ENCODE measurements at places on chromosomes 7 and 10.

- H3K4me3 ChIP-seq = no peak overlapping the region
- no peak for ATAC-seq
- H3K36me3 ChIP-seq = no peaks in the 10 kb centered on the region
- H3K27me3 ChIP-seq = peaks cover 7% of the 10 kb centered on the region
- no peaks in the 10 kb centered on the region for H3K4me1 ChIP-seq
These were observed 52.0 kb upstream of the ST8SIA6 start for GRCh38 chr10:17506390-17506789.

DNA sequence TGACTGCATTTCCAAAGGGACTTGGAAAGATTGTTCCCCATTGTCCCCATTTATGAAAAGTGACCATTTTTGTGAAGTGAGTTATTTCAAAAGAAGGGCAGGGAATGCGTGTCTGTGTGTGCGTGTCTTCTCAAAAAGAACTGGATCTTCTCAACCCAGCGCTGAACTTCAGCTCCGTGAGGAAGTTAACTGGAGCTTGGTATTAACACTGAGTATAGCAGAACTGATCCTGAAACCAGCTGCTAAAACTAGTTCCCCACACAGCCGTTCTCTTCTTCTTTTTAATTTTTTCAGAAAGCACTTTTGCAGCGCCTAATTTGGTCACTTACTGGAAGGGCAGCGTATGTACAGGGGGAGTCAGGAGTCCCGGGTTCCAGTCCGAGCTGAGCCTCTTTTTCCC is 45.8 kb upstream of the PLEKHA1 start:
- peaks cover 19% of the 10 kb centered on the region for H3K4me1 ChIP-seq
- H3K27ac ChIP-seq = no peak overlapping the region
- ATAC-seq = peak; percentile 76
- no peaks in the 10 kb centered on the region for H3K36me3 ChIP-seq

DNA sequence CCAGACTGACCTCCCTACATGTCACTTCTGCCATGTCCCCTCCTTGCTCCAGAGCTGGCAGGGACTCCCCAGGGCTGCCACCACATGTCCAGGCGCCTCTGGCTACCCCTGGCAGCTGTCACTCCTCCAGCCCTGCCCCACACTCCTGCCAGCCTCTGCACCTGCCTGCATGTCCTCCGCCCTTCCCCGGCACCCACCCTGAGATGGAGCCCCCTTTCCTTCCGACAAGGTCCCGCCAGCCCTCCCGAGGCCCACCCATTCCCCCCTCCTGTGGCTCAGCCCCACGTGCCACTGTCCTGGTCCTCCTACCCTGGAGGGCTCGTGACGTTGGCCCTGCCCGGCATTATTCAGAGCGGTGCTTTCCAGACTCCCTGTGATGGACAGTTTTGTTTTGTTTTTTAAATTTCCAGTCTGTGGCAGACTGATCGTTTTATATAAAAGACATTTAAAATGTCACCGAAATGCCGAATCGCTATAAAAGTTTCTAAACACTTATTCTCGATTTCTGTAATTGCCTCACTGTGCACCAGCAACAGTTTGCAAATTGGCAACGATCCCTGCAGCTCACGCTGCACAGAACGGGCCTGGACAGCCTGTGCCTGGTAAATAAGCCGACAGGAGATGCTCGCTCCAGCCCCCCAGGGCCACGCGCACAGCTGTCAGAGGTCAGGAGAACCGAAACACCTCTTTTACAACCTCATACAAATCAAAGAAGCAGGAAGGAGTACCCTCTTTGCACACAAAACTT is 111.1 kb upstream of the SH2B2 start:
- H3K27ac ChIP-seq = no peak overlapping the region
- H3K27me3 ChIP-seq = no peaks in the 10 kb centered on the region
- H3K36me3 ChIP-seq = peaks cover 64% of the 10 kb centered on the region
- no peaks in the 10 kb centered on the region for H3K4me1 ChIP-seq
- ATAC-seq = no peak
- no peak overlapping the region for H3K4me3 ChIP-seq

DNA sequence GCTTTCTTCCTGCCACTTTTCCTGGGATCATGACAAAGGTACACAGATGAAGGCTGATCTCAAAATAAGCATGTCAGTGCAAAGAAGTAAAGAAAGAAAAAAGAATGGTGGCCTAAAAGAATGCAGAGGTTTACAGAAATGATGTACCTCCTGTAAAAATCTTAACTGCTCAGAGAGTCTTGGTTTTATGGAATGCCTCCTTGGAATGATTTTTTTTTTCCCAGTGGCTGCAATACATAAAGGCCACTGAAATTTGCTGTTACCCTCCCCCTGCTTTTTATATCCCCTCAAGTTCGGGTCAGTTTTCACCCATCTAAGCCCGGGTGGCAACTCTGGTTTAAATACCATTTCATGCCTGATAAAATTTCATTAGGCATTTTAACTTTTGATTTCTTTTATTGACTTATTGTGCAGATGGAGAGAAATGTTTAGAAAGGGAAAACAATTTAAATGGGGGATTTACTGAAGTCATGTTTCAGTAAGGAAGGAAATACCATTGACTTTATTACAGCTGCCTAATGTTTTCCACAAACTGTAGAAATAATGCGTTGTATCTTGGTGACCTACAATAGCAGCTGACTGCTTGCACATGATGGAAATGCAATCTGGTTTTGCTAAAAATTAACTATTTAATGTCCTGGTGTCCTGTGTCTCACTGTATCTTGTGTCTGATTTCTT is 102.5 kb downstream of the SAMD9 start:
- no peak for ATAC-seq
- H3K4me1 ChIP-seq = no peaks in the 10 kb centered on the region
- no peaks in the 10 kb centered on the region for H3K27me3 ChIP-seq
- no peak overlapping the region for H3K4me3 ChIP-seq
- no peak overlapping the region for H3K27ac ChIP-seq
- H3K36me3 ChIP-seq = no peaks in the 10 kb centered on the region

- no peak overlapping the region for H3K27ac ChIP-seq
- no peaks in the 10 kb centered on the region for H3K4me1 ChIP-seq
- H3K27me3 ChIP-seq = no peaks in the 10 kb centered on the region
- ATAC-seq = no peak
These were observed 87.2 kb downstream of the TWIST1 start for GRCh38 chr7:19030281-19030680.

DNA sequence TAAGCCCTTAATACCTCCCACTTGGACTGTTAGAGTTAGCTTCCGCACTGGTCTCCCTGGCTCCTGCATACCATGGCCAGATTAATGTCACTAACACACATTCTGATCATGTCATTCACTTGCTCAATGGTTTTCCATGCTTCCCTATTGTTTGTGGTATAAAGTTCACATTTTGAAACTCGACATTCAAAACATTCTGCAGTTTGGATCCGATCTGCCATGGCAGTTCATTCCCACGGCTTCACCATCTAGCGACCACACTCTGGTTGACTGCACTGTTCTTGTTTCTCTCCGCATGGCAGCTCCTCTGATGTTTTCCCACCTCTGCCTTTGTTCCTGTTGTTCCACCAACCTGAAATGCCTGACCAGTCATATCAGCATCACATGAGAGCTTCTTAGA is 87.4 kb upstream of the WAC start:
- H3K4me1 ChIP-seq = no peaks in the 10 kb centered on the region
- H3K4me3 ChIP-seq = no peak overlapping the region
- peaks cover 5% of the 10 kb centered on the region for H3K27me3 ChIP-seq
- no peak overlapping the region for H3K27ac ChIP-seq

GRCh38 chr10:18005781-18006456 is 54.2 kb downstream of the SLC39A12 start:
- no peak overlapping the region for H3K4me3 ChIP-seq
- H3K27ac ChIP-seq = no peak overlapping the region
- no peaks in the 10 kb centered on the region for H3K4me1 ChIP-seq
- no peaks in the 10 kb centered on the region for H3K27me3 ChIP-seq
- H3K36me3 ChIP-seq = no peaks in the 10 kb centered on the region
- no peak for ATAC-seq

DNA sequence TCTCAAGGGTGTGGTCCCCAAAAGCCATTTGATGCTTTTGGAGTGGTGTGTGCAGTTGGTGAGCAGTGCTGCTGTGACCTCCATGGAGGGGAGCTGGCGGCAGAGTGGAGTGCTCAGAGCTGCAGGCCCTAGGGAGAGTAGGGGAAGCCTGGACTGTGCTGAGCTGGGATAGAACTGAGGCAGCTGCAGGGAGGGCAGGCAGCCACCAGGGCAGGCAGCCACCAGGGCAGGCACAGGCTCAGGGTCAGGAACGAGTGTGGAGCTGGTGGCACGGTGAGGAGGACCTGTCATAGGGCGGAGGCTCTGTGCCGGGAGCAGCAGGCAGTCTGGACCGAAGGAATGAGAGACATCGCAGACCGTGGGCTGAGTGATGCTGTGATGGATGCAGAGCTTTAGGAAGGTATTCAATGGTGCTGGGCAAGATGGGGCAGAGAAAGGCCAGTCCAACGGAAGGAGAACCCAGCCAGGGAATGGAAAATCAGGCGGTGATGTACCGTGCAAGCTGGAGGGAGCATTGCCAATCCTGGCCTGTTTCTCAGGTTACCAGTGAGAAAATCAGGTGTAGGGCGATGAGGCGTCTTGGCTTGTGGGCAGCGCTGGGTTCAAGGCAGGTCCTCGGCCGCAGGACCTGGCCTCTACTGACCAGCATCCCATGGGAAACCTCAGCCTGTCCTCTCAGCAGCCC is 152.6 kb downstream of the CAMK1D start:
- H3K27me3 ChIP-seq = no peaks in the 10 kb centered on the region
- peaks cover 18% of the 10 kb centered on the region for H3K36me3 ChIP-seq
- peaks cover 83% of the 10 kb centered on the region for H3K4me1 ChIP-seq

- H3K27me3 ChIP-seq = peaks cover 8% of the 10 kb centered on the region
- H3K27ac ChIP-seq = no peak overlapping the region
- no peaks in the 10 kb centered on the region for H3K36me3 ChIP-seq
These were observed 45.2 kb downstream of the DIP2C start for GRCh38 chr10:644076-644942.

DNA sequence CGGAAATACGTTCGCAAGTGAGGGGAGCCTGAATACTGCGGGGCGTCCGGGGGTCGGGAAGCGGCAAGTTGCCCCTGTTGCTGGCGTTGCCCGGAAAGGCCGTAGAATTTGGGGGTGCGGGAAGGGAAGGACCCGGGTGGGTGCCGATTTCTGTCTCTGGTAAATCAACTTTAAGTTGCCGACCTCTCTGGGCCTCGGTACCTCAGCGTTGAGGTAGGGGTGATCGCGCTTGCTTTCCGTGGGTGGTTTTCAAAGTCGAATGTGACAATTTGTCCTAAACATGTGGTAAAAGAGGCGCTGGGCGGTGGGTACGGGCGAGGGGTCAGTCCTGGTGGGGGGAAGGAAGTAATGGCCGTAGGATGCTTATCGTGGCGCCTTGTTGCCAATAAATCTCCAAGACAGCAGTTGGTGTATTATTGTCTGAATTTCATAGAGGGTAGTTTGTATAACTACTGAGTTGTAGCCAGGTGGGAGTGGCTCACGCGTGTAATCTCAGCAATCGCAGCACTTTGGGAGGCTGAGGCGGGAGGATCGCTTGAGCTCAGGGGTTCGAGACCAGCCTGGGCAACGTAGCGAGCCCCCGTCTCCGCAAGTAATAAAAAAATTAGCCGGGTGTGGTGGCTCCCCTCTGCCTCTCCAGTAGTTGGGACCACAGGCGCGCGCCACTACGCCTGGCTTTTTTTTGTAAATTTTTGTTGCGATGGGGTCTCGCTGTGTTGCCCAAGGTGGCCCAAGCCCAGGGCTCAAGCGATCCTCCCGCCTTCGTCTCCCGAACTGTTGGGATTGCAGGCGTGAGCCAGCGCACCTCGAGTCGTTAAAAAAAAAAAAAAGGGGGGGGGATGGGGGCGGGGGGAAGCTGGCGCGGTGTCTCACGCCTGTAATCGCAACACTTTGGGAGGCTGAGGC is 644 bp downstream of the BUD23 start:
- peak overlapping the region; percentile 100 for H3K27ac ChIP-seq
- peaks cover 47% of the 10 kb centered on the region for H3K4me1 ChIP-seq
- peak overlapping the region; percentile 100 for H3K4me3 ChIP-seq
- H3K36me3 ChIP-seq = peaks cover 27% of the 10 kb centered on the region

GRCh38 chr10:30542001-30542894 is 87.3 kb downstream of the LYZL2 start:
- peak overlapping the region; percentile 74 for H3K27ac ChIP-seq
- H3K4me3 ChIP-seq = peak overlapping the region; percentile 39
- H3K27me3 ChIP-seq = peaks cover 9% of the 10 kb centered on the region
- peaks cover 32% of the 10 kb centered on the region for H3K4me1 ChIP-seq
- ATAC-seq = peak; percentile 72
- H3K36me3 ChIP-seq = peaks cover 7% of the 10 kb centered on the region

- peaks cover 13% of the 10 kb centered on the region for H3K4me1 ChIP-seq
- H3K27ac ChIP-seq = no peak overlapping the region
- peaks cover 71% of the 10 kb centered on the region for H3K27me3 ChIP-seq
These were observed 6.4 kb downstream of the HOXA13 start for GRCh38 chr7:27193335-27194001.

DNA sequence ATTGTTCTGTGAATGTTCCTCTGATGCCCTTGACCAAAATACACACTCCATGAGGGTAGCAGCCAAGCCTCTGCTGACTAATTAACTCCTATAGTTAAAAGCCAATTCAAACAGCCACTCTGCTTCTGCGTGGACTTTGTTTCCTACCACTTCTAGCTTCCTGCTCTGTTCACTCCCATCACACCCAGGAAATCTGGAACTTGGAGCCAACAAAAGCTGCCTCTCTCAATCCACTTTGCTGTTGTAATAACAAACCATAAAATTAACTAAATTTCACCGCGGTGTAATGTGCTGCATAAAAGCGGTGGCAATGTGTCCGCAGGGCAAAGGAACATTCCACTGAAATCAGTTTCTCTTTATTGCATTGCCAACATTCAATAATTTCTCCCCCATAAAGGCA is 239.5 kb downstream of the PLXNA4 start:
- no peaks in the 10 kb centered on the region for H3K27me3 ChIP-seq
- H3K27ac ChIP-seq = no peak overlapping the region
- no peaks in the 10 kb centered on the region for H3K4me1 ChIP-seq
- H3K4me3 ChIP-seq = no peak overlapping the region

- H3K27me3 ChIP-seq = peaks cover 53% of the 10 kb centered on the region
- no peak overlapping the region for H3K4me3 ChIP-seq
- ATAC-seq = no peak
- H3K27ac ChIP-seq = no peak overlapping the region
- no peaks in the 10 kb centered on the region for H3K36me3 ChIP-seq
These were observed 80.8 kb downstream of the PTPRE start for GRCh38 chr10:127987467-127988380.

DNA sequence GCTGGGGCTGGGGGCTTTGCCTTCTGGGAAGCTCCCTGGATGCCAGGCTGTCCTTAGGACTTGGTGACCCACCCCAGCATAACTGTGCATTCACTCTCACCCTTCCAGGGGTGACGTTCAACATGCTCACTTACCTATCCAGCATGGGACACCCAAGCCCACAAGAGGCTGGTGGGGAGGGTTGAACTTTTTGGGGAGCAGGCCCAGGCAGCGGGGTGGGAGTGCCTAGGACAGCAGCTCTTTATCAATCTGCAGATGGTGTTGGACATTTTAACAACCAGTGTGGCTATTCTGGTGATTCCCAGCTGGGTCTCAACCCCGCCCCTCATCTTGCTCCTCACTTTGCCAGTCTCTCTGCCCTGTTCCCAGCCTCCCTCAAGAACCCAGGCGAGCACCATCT is 86.4 kb downstream of the CDH23 start:
- H3K4me1 ChIP-seq = no peaks in the 10 kb centered on the region
- no peak for ATAC-seq
- no peaks in the 10 kb centered on the region for H3K36me3 ChIP-seq
- H3K27ac ChIP-seq = no peak overlapping the region
- H3K4me3 ChIP-seq = no peak overlapping the region
